G401 (cell line): ENCODE measurements at places on chromosomes 16 and 17.

GRCh38 chr16:56726926-56727325, 3.0 kb upstream of the NUP93 start:
- no peak for DNase-seq

GRCh38 chr17:4678448-4679026, 25.4 kb downstream of the PELP1 start:
- DNase-seq, result no peak

GRCh38 chr17:28467456-28468025, 5.9 kb upstream of the SLC13A2 start:
- no peak for DNase-seq

DNA sequence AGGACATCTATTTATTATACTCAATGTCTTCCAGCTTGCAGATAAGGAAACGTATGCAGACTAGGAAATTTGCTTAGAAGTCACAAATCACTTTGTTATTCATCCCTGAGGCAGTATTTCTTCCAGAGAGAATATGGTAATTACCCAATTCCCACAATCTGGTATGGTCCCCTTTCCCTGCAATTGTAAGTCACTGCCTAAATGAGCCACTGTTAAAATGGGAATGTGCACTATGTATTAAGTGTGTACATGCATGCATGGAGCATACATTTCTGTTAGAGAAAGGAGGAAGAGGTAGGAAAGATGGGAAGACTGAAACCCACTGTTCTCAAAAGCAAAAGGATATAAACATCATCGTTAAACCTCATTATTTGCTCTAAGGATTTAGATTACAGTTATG, 10.0 kb downstream of the NUFIP2 start:
- DNase-seq, result no peak

DNA sequence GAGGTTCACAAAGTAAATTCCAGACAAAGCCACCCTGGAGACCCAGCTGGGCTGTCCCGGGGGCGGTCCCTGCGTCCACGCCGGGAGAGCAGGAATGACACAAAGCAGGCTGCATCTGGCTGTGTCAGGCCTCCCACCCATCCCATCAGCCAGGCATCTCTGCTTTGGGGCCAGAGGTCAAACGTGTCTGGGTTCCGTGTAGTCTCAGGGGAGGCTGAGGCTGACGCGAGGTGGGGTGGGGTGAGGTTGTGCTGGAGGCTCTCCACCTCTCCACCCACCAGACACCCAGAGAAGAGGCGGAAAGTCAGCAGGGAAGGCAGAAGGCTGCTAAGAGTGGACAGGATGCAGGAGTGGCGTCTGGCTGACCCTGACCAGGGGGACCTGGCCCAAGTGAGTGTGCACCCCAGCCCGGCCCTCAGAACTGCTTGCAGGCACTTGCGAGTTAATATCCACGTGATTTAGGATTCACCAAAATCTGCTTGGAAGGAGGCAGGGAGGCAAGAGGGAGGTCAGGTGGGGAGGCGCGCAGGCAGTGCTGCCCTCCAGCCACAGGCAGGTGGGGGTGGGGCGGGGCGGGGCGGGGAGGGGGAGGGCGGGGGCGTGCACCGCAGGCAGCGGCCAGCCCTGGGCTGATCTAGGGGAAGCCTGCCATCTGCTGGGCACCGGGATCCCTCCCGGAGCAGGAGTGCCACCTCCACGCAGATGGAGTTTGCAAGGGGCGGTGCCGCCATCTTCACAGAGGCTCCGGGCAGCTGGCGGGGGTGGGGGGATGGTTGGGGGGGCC, 44.3 kb downstream of the TBC1D16 start:
- peak; percentile 69 for DNase-seq

DNA sequence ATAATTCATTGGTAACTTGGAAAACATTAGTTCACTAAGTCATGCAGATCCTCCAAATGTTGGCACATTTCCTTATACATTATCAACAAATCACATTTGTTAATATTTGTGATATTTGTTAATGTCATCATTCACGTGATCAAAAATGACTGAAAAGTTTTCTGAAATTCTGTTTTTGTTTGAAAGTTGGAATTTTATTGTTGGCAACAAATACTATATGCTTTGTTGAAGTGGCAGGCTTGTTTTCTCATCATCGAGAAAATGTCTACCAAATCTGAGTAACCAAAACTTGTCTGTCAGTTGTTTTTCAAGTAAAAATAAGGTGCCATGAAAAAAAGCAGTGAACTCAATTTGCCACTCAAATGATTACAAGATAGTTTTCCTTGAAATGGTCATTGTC, 62.8 kb downstream of the NACA2 start:
- no peak for DNase-seq

- no peak for DNase-seq
Measured at GRCh38 chr17:55321427-55322060, 56.8 kb downstream of the HLF start.

GRCh38 chr17:57713140-57713539, 32.0 kb downstream of the CCDC182 start:
- no peak for DNase-seq

- DNase-seq, result no peak
Measured at GRCh38 chr16:35908152-35908551, 2448.7 kb downstream of the TP53TG3F start.

GRCh38 chr16:52357711-52358110, 189.2 kb downstream of the TOX3 start:
- no peak for DNase-seq

DNA sequence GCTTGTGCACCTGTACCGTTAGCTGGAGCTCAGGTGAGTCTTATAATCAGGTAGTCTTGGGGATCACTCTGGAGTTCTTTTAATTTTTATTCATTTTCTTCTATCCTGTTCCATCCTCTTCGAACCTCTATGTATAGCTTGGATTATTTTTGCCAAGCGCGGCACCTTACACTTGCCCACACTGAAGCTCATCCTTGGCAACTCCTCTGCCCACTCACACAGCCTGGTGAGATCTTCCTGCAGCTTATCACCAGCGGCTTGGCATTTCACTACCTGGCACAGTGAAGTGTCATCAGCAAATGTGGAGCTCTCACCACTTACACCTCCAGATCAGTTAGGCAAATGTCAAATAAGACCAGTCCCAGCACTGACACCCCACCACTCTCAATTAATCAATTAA, 116.7 kb downstream of the CACNG3 start:
- DNase-seq, result no peak

DNA sequence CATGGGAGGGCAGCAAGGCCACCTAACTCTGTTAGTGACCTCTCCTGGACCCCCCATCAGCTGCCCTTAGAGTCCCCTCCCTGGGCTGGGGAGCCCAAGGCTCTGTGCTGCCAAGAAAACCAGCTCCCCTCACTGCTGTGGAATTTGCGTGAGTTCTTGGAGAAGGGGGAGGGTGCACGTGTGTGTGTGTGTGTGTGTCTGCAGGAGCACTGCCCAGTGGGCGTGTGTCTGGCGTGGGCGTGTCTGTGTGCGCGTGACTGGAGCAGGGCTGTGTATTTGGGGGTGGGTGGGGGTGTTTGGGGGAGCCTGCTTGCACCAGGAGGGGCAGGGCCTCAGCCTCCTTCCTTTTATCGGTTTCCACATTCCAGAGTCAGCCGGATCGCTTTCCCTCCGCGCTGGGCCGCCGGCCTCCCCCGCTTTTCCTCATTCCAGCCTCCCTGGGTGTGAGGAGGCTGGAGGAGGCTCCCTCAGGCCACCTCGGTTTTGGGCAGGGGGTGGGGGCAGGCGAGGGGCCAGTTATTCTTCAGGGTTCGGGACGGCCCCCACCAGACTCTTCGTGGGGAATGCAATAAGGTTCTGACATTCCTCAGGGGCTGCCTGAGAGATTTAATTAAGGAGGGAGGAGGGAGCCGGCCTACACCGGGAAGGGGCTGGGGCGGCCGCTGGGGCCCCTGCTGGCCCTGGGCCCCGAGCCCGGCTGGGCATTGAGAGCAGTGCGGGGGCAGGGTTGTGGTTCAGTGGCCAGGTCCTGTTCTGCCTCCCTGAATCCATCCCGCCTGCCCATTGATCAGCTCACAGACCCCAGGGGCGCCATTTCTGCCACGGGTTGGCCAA, 2.5 kb downstream of the VASN start:
- DNase-seq, result no peak

- peak; percentile 96 for DNase-seq
Measured at GRCh38 chr17:8186787-8187516, 3.0 kb downstream of the BORCS6 start.

- no peak for DNase-seq
Measured at GRCh38 chr16:79605999-79606398, 5.5 kb upstream of the MAF start.

- DNase-seq, result no peak
Measured at GRCh38 chr16:2350500-2350899, 10.0 kb upstream of the ABCA3 start.

GRCh38 chr17:39629494-39629880, 2.7 kb downstream of the PPP1R1B start:
- no peak for DNase-seq

GRCh38 chr16:51072591-51072990, 78.5 kb downstream of the SALL1 start:
- no peak for DNase-seq

- peak; percentile 26 for DNase-seq
Measured at GRCh38 chr17:2215616-2216364, 87.8 kb downstream of the SMG6 start.

- DNase-seq, result peak; percentile 1
Measured at GRCh38 chr16:55263271-55264250, 60.4 kb upstream of the IRX6 start.

- DNase-seq, result no peak
Measured at GRCh38 chr16:65842067-65842466, 524.4 kb upstream of the CDH5 start.

GRCh38 chr16:58105631-58106030, 23.6 kb downstream of the CFAP20 start:
- DNase-seq, result no peak

- DNase-seq, result no peak
Measured at GRCh38 chr17:77755410-77755963, 203.0 kb upstream of the TNRC6C start.

- DNase-seq, result peak; percentile 87
Measured at GRCh38 chr17:64240741-64241347, 22.2 kb downstream of the TEX2 start.

DNA sequence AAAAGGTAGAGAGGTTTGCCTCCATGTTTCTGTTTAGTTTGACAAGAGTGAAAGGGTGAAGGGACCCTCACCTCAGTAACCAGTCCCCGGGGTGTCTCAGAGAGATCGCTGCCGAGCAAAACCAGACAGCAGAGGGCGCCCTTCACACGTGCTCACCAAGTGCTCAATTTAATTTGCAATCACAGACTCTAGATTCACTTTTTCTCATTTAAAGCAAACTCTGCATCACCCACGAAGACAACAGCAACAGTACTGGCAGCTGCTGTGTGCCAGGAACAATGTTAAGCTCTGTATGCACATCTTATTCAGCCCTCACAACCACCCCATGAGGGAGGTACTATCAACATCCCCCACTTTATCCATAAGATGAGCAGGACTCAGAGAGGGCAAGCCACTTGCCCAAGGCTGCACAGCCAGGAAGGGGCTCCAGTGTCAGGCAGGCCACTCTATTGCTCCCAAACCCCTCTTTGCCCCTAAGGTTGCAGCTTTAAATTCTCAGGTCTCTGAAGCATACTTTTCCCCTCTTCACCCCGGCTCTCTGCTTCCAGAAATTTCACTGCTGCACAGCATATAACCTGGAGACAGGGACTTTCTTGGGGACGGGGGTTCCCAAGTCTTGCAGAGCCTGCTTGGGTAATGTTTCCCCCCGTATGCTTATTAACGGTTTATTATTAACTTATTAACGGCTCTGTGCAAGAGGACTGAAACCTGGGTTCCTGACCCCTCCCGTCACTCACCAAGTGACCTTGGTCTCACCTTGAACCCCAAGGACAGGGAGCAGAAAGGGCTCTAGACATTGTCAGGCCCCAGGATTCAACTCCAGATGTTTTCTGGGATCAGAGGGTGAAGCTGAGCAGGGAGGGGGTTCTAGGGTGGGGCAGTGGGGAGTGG, 70.9 kb downstream of the CNGB1 start:
- peak; percentile 50 for DNase-seq

GRCh38 chr16:77885571-77886295, 97.4 kb downstream of the VAT1L start:
- no peak for DNase-seq

DNA sequence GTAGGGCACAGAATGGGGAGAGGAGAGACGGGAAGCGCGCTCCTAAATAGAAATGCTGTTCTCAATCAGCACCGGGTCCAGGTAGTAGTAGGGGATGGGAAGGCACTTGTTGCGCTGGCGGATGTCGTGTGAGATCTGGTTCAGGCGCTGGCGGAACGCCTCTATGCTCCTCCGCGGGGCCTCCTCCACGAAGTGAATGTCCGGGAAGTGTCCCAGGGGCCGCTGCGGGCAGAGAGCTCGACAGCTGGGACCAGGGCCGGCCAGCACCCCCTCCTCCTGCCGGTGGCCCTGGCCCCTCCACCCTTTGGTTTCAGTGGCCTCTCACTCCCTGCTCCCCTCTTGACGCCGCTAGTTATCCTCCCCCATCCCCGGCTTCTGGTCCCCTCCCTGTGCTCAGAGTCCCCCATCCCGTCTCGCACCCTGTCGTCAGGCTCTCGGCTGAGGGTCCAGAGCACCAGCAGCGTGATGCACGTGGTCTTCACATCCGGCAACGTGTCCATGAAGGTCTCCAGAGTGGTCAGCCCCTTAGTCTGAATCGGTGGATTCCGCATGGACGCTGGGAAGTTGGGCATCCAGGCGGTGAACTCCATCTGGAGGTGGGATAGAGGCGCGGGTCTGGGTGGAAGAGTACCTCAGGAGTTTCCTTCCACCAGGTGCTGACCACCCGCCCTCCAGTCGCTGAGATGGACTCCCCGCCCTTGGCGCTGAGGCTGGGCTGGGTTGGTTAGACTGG, 14.6 kb downstream of the ALOX12B start:
- DNase-seq, result no peak

- DNase-seq, result no peak
Measured at GRCh38 chr16:68426347-68426652, 22.0 kb downstream of the SMPD3 start.

DNA sequence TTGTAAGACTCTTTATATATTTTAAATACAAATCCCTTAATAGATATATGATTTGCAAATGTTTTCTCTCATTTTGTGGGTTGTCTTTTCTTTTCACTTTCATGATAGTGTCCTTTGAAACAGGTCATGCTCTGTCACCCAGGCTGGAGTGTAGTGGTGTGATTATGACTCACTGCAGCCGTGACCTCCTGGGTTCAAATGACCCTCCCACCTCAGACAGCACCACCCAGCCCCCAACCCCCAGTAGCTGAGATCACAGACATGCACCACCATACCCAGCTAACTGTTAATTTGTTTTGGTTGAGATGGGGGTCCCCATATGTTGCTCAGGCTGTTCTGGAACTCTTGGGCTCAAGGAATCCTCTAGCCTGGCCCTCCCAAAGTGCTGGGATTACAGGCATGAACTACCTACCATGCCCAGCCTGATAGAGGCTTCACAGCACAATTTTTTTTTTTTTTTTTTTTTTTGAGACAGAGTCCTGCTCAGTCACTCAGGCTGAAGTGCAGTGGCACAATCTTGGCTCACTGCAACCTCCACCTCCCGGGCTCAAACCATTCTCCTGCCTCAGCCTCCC, 18.5 kb upstream of the TMIGD1 start:
- DNase-seq, result no peak

- DNase-seq, result no peak
Measured at GRCh38 chr16:81532491-81533174, 88.0 kb downstream of the CMIP start.

- DNase-seq, result peak; percentile 56
Measured at GRCh38 chr17:29176558-29177351, 3.4 kb downstream of the MYO18A start.

- no peak for DNase-seq
Measured at GRCh38 chr17:3167574-3167973, 29.7 kb upstream of the OR1A2 start.
